ENCODE measurements at places on chromosomes 1 and 21. TPM values are rescaled to one million over a fixed set of nuclear protein-coding genes. Genes with fewer than 3 reads are reported as not detected.

DNA sequence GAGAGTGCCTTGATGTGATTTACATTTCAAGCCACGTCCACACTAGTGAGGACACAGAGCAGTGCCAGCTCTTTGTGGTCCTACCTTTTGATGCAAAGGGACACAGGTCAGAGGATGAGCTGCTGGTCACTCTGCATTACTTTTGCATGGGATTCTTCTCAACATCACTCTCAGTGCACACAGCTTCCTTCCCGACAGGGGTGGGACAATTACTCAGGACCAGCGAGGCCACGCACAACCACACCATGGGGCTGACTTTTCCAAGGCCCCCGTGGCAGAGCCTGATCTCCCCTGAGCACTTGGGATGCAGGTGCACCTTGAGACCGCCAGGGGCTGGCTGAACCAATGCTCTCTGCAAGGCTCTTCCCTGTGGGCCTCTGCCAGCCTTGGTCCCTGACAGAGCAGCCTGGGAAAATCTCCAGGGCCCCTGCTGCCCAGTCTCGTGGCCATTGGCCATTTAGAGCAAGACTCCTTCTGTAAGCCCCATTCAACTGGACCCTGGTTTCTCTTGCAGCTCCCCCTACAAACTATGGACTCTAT, 13.2 kb upstream of the PRAMEF12 start:
- no peak for DNase-seq

GRCh38 chr1:226605318-226605950, 56.9 kb downstream of the STUM start:
- no peak for DNase-seq

DNA sequence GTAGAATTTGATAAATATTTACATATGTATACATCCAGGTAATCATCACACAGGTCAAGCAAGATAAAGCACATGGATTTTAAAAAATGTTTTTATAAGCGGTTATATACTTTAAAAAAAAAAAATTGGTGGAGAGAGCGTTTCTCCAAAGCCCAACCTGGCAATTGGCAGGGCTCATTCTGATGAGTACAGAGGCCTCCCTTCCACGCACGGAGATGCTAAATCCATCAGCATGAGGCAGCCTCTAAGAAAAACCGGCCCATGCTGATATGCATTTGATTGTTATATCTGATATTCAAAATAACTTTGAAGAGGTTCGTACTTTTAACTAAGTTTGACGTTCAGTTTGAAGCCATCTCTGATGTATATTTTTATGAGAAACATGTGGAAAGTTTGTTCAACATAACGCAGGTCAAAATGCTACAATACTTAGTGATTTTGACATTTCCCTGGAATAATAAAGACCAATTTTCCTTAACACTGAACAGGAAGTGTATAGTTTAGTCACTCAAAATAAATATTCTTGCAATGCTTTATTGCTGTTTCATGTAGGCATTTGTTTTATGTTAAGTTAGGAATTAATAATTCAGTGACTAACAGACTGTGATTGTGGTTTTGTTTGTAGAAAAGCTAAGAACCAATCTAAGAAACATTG, 151.7 kb downstream of the NR5A2 start:
- no peak for DNase-seq

DNA sequence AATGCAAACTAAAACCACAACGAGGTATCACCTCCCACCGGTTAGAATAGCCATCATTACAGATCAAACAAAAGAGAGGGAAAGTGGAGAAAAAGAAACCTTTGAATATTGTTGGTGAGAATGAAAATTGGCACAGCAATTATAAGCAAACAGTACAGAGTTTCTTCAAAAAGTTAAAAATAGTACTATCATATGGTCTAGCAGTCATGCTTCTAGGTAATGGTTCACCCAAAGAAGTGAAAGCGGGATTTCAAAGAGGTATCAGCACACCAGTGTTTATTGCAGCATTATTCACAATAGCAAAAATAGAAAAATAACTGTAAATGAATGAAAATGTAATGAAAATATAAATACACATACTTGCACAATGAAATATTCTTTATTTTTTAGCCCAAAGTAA, 8.2 kb downstream of the OR2T10 start:
- DNase-seq: no peak

- no peak for DNase-seq
Observed at GRCh38 chr1:160874935-160875334, 10.0 kb downstream of the ITLN1 start.

DNA sequence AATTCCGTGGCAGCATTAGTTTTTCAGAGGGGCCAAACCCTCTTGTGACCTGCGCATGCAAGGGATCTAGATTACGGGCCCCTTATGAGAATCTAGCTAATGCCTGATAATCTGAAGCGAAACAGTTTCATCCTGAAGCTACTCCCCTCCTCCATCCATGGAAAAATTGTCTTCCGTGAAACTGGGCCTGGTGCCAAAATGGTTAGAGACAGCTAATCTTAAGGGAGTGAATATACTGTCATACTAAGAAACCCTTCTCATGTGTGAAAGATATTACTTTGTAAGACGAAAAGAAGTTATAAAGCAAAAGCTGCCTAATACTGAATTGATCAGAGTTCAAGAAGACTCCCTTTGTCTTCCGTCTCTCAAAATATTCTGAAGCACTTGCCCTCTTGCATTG, 166.3 kb downstream of the DUSP10 start:
- no peak for DNase-seq

The VCAM1 gene
- total RNA-seq: 0.08 TPM

The EFNA3 gene
- total RNA-seq: 2.3 TPM

All from Panc1 (cell line).